ENCODE measurements at places on chromosomes 3 and 15.

DNA sequence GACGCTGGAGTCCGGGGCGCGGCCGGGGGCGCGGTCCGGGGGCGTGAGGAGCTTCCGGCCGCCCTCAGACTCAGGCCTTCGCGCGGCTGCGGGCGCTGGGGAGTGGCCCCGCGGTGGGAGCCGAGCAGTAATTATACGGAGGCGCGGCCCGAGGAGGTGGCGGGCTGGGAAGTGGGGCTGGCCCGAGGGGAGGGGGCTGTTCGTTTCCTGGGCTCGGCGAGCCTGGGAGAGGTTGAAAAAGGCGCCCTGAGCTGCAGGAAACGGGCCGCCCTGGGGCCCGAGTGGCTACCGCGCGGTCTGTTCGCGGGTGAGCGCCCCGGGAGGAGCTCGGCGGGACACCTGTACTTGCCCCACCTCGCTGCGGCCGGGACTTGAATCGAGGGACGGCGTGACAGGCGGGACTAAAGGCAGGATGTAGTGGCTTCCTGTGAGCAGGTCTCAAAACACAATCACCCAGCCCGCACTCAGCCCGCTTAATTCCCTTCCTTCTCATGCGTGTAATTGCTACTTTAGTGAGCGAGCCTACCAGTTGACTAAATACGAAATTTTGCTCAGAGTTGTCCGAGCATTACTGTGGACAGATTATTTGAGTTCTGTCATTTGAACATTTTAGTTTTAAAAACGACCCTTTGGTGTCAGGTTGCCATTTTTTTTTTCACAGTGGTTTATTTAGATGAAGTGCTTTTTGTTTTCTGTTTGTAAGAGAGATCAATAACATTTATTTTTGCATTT lies 860 bp downstream of the RASA2 start:
- peak; percentile 90 for DNase-seq

- no peak for DNase-seq
Observed at GRCh38 chr3:160099834-160100233, 111.2 kb downstream of the IL12A start.

DNA sequence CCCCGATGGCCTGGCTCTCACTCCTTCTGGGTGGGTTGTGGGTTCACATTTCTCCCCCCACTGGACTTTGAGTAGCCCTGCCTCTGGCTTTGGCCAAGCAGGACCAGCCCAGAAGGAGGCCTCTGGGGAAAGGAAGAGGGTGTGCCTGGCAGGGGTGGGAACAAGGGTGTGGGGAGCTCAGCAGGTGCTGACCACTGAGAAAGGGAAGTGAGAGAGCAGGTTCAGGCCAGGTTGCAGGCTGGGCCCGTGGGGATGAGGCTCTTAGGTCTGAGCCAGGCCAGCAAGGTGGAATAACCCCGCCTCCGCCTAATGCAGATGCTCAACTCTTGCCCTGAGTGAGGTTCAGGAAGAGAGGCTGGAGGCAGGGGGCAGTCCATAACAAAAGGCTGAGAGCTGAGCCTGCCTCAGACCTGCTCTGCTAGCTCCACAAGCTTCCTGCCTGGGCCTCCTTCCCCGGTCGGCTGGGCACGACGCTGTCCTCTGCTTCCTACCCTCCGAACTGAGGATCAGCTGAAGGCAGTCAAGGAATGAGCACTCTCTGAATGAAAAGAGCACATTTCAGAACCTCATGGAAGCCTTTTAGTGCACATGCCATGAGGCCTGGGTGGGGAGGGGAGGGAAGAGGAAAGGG lies 82.7 kb downstream of the TLE3 start:
- DNase-seq = no peak

GRCh38 chr3:16545413-16546185 lies 32.1 kb upstream of the RFTN1 start:
- DNase-seq = no peak

GRCh38 chr3:74000725-74001124 lies 376.0 kb upstream of the PDZRN3 start:
- DNase-seq = no peak

DNA sequence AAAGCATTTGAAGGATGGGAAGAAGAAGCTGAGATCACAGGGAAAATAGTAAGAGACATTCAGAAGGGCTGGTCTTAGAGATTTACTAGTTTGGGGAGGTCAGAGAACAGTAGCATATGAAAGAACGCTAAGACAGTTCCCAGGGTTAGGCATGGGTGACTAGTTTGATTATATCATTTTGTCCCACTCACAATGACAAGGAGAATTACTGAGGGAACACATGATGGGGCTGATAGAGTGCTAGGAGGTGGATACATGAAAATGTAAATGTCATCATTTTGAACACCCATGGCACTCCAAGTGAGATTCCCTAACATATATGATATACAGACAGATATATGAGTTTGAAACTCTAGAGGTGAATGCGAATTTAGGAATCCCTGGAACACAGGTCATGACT lies 9.3 kb upstream of the TARS3 start:
- DNase-seq = no peak

GRCh38 chr3:143103652-143104051 lies 15.9 kb upstream of the CHST2 start:
- no peak for DNase-seq

DNA sequence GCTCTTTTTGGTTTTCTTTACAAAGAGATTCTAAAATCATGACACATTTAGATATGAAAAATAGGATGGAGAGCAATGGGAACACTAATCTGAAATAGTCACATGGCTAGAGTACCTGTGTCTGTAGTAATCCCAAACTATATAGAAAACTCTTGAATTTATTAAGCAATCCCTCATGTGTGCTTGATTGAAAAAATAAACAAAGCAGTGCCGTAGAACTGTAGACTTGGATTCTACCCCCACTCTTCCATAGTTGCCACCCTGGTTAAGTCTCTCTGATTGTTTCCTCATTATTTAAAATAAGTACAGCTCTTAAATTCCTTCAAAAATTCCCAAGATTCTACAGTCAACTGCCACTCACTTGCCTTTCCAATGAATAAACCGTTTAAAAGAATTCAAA lies 58.9 kb upstream of the ACTC1 start:
- no peak for DNase-seq

- DNase-seq = no peak
Observed at GRCh38 chr3:186141790-186142189, 32.9 kb upstream of the ETV5 start.

DNA sequence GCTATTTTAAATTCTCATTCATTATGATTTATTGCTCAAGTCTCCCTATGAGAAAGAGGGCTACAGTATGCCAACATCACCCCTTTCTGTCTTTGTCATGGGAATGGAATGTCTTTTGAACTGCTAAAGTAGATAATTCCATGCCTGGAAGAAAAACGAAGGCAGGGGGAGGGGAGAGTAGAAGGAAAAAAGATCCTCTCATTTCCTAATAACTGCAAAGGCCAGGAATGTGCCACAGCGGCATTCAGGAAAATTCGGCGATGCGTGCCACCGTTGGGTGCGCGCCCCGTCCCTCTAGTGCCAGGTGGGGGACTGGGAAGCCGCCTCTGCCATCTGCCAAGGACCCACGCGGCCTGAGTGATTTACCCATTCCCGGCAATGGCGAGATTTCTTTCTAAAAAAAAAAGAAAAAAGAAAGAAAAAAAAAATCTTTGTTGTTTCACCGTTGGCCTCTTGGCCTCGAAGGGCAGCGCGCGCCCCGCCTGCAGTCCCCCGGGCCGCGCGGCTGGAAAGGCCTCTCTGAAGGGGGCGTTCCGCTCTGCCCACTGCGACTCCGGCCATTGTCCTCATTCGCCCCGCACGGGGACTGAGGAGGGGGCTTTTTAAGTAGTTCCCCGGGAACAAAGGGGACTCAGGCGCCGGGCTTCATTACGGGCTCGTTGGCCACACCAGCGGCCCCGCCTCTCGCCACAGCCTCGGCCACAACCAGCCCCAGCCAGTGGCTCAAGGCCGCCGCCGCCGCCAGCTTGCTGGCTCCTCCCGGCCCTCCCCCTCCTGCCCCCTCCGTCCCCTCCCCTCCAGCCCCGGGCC lies 54.5 kb downstream of the CPN2 start:
- DNase-seq = no peak

- DNase-seq = no peak
Observed at GRCh38 chr3:120092474-120092873, 1.8 kb downstream of the GSK3B start.

- DNase-seq = no peak
Observed at GRCh38 chr3:121794264-121794983, 40.4 kb downstream of the IQCB1 start.

DNA sequence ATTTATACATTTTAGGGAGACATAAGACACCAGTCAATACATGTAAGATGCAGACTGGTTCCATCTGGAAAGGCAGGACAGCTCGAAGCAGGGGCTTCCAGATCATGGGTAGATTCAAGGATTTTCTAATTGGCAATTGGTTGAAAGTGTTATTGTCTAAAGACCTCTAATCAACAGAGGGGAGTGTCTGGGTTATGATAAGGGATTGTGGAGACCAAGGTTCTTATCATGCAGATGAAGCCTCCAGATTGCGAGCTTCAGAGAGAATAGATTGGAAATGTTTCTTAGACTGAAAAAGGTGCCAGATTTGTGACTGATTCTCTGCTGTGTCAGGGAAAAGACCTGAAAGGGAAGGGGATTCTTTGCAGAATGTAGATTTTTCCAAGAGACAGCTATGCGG lies 15.1 kb downstream of the TM2D3 start:
- DNase-seq = no peak

- no peak for DNase-seq
Observed at GRCh38 chr3:183295211-183295610, 42.2 kb downstream of the B3GNT5 start.

DNA sequence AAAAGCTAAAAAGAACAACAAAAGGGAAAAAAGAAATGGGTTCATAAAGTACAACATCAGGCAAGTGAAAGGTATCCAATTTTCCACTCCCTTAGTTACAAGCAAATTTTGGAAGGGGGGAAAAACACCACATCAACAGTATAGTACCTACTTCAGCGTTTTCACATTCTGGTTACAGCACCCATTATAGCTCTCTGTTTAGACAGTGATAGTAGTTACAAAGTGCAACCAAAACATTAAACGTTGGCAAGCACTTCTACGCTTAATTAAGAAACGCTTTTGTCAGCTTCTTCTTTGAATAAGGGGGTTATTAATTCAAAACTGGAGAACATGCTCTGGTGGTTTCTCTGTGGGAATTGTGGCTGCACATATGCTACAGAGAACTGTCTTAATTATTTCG lies 180.2 kb downstream of the VPS13C start:
- no peak for DNase-seq

- no peak for DNase-seq
Observed at GRCh38 chr15:71715914-71716313, 94.4 kb upstream of the NR2E3 start.

- no peak for DNase-seq
Observed at GRCh38 chr3:113167825-113168801, 43.2 kb upstream of the BOC start.

GRCh38 chr15:98658831-98659699 lies 10.7 kb downstream of the IGF1R start:
- no peak for DNase-seq

DNA sequence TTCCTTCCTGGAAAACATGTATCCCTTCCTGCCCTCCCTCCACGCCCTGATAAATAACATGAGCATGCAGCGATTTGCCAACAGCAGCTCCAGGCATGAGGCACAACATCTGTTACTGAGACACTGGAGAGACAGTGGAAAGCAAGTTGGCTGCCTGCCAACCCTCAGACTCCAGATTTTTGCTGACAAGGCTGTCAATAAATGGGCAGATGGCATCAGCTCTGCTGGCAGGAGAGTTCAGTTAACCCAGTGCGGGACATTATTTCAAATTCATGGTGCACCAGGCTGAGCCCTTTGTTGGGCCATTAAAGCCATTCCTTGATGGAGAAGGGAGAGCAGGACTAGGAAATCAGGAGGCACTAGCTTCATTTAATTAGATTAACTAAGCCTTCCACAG lies 293.3 kb downstream of the MEX3B start:
- DNase-seq = no peak

GRCh38 chr3:183975981-183976662 lies 41.6 kb downstream of the ABCC5 start:
- DNase-seq = no peak

- DNase-seq = peak; percentile 58
Observed at GRCh38 chr15:85691350-85692240, 103.1 kb downstream of the KLHL25 start.

DNA sequence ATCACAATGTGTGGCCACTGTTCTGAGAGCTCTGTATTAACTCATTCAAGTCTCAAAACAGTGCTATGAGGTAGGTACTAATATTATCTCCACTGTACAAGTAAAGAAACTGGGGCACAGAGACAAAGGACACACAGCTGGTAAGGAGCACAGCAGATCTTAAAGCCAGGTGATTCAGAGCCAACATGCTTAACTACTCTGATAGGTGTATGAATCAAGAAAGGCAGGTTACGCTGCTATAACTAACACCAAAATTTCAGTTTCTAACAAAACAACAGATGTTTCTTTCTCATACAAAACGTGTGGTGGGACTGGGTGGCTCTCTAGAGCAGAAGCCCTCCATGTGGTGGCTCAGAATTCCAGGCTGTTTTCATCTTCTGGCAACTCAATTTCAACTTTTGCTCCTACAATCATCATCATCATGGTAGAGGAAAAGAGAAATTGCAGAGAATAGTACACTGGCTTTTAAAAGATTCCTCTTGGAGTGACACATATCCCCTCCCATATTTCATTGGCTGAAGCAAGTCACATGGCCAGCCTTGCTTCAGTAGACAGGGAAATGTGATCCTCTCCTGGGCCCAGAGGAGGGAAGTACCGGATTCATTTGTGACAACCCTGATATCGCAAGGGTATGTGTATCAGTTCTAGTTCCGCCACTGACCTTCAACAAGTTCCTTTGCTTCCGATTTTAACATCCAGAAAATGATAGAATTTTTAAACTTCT lies 126.2 kb upstream of the PTX3 start:
- DNase-seq = no peak

DNA sequence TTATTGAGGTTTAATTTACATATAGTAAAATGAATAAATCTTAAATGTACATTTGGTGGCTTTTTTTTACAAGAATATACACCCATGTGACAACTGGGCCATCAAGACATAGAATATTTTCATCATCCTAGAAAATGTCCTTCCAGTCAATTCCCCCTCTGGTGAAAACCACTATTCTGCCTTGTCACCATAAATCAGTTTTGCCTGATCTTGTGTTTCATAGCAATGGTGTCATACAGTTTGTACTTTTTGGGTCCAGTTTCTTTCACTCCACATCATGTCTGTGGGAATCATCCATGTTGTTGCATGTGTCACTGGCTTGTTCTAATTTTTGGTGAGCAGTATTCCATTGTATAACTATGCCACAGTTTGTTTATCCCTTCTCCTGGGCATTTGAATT lies 133.1 kb downstream of the PDCD6IP start:
- no peak for DNase-seq

- no peak for DNase-seq
Observed at GRCh38 chr3:160065282-160065681, 76.6 kb downstream of the IL12A start.

GRCh38 chr15:50164458-50164857 lies 17.5 kb upstream of the SLC27A2 start:
- no peak for DNase-seq

- DNase-seq = no peak
Observed at GRCh38 chr3:66991459-66991858, 6.6 kb upstream of the KBTBD8 start.

All from activated T-cell treated with anti-CD3 and anti-CD28 coated beads, Interleukin-2, amount 50 U/mL, for 72 hours (primary cell).